GM10248 (cell line): ENCODE measurements at places on chromosomes 13 and 19.

- DNase-seq, result no peak
These were observed 49.2 kb upstream of the PCCA start for GRCh38 chr13:100039740-100040139.

GRCh38 chr19:42291435-42291810 lies 10.5 kb upstream of the PRR19 start:
- no peak for DNase-seq

DNA sequence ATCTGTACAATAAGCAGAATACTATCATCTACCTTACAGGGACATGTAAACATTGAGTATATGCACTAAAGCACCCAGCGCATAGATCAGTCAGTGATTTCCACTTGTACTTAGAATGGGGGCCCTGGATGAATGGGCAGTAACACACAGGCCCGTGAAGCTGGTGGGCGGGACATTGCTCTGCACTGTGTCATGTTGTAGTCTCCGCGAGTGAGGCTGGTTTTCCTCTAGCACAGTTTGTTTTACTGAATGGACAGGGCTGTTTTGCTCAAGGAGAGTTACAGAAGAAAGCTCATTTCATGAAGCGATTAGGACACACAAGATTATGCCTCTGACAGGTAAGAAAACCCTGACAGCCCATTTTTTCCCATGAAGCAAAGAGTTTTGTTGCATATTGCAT lies 86.4 kb upstream of the SOX21 start:
- DNase-seq, result no peak

- DNase-seq, result peak; percentile 58
These were observed 36.4 kb upstream of the IGFL4 start for GRCh38 chr19:46076951-46077814.

GRCh38 chr19:38664503-38665211 lies 17.2 kb downstream of the ACTN4 start:
- DNase-seq, result peak; percentile 38

DNA sequence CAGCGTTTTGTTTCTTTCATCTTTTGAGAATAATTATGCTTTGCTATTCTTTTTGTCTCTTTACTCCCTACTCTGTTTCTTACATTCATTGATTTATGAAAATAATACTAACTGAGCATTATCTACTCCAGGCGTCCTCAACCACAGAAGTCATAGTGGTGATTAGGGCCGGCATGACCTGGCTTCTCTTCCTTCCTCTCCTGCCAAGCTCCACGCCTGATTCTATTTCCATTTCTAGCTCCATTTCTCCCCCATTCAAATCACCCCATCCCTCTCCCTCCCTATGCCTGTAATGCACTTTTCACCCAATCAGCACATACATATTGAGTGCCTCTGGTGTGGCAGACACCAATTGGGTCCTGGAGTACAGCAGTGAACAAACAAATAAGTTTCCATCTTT lies 183.2 kb upstream of the GPR12 start:
- DNase-seq, result no peak

DNA sequence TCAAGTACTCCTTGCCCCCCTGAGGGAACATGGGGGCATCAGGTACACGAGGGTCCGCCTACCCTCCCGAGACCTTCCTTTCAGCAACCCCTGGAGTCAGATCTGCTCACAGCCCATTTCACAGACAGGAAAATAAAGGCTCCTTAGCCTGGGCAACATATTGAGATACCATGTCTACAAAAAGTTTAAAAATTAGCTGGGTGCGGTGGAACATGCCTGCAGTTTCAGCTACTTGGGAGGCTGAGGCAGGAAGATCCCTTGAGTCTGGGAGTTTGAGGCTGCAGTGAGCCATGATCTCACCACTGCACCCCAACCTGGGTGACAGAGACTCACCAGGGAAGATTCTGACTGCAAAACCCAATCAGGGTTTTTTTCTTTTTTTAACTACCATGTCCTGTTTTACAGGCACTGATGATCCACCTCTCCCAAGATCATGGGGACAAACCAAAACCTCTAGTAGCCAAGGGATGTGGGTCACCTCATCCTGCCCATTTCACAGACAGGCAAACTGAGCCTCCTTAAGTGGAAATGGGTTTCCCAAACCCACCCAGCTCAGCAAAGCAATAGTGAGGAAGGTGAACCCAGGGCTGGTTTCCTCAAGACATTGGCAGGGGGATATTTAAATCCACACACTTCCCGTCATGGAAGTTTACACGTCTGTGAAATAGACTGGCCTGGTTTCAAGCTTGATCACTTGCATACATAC lies 6.4 kb upstream of the CDKN2D start:
- DNase-seq, result no peak

DNA sequence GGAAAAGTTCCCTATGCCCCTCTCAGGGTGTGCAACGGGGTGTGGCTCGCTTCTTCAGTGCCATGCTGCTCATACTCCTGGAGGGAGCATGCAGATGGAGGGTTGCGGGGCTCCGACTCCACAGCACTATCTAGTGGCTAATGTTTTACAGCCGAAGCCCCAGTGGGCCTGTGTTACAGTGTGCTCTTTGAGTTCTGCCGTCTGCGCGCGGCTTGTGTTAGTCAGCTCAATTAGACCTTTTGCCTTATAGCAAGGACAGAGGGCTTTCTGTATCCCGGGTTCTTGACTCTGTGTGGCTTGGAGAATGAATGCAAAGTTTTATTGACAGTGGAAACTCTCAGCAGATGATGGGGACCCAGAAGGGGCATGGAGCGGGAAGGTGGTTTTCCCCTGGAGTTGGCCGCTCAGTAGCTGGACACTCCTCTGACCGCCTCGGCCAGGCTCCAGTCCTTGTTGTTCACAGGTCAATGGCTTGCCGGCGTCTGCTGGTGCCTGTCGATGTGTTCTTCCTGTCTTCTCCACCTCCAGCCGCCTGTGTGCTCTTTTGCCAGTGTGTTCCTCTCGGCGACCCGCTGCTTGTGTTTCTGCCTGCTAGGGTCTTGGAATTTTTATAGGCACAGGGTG lies 383.4 kb downstream of the LMO7 start:
- DNase-seq, result peak; percentile 4
